ENCODE measurements at places on chromosomes 13 and 19.

- peak; percentile 68 for DNase-seq
Measured at GRCh38 chr19:55005684-55006488, 32.2 kb downstream of the GP6 start.

GRCh38 chr19:54204767-54205468 is 4.3 kb downstream of the RPS9 start:
- DNase-seq = no peak

DNA sequence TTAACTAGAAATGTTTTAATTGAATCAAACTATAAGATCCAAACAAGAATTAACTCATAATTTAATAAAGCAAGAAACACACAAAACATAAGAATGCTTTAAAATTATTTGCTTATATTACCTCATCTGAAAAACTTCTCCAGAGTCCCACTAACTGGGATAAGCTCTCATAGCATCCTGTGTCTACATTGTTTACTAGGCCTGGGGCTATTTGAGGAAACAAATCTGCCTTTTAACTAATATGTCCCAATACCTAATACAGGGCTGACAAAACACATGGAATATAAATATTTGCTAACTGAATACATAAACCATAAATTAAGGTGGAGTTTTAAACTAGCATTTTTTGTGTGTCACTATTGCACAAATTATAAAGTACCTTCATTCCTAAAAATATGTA is 1399.8 kb upstream of the SLC10A2 start:
- no peak for DNase-seq

DNA sequence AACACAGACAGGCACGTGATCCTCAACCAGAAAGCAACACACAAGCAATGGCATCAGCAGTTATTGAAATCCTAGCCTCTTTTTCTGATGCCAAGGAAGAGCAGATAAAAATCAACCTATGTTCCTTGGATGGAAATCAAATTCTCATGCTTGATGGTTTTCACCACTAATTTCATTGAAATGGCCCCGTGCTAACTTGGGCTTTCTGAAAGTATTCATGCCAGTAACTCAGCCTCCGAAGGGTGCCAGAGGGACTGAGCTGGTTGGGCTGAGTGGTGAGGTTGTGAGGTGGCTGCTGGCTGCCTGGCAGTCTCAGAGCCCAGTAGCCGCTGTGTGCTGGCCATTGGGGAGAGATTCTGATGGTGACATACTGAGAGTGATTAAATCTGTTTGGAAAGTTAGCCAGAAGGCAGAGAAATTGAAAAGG is 309.3 kb downstream of the DCT start:
- DNase-seq = no peak

DNA sequence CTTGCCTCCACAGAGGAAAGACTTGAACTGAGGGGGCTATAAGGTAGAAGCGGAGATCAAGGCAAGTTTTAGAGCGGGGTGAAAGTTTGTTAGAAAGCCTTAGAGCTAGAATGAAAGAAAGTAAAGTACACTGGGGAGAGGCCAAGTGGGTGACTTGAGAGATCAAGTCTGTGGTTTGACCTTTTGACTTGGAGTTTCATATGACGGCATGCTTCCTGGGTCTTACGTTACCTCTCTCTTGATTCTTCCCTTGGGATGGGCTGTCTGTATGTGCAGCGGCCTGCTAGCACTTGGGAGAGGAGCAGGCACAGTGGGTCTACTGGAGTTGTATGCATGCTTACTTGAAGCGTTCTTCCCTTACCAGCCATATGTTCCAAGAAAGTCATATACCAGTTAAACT is 1768.5 kb downstream of the PCDH9 start:
- no peak for DNase-seq

- no peak for DNase-seq
Measured at GRCh38 chr13:51396352-51396751, 56.5 kb downstream of the INTS6 start.

DNA sequence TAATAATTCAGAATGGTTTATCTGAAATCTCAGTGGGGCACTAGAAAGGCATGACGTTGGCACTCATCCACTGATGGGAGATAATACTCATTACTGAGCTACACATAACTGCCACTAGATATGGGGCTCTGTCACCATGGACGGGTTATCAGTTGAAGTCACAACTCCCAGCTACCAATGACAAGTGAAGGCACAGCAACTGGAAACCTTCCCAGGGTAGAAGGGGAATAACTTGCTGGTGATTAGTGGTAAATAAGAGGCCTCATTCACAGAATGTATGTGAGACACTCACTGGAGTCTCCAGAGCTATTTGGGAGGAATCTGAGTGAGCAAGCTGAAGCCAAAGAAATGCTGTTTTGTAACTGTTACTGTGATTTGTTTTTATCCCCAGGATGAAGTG is 249.6 kb downstream of the ENOX1 start:
- no peak for DNase-seq

DNA sequence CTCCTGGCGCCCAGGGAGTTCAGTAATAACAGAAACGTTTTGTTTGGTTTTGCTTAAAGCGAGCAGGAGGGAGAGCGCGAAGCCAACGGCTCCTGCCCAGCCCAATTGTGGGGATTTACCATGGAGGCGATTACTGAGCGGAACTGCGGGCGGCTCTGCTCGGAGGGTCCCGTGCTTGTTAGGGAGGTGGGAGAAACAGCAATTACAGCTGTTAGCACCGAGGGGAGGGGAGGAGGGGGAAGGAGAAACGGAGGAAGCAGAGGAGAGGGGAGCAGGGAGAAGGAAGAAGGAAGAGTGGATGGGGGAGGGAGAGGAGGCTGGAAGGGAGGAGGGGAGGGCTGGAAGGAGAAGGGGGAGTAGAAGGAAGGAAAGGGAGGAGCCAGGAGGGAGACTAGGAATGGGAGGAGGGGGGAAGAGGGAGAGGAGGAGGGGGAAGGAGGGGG is 7.7 kb upstream of the ONECUT3 start:
- DNase-seq = no peak

DNA sequence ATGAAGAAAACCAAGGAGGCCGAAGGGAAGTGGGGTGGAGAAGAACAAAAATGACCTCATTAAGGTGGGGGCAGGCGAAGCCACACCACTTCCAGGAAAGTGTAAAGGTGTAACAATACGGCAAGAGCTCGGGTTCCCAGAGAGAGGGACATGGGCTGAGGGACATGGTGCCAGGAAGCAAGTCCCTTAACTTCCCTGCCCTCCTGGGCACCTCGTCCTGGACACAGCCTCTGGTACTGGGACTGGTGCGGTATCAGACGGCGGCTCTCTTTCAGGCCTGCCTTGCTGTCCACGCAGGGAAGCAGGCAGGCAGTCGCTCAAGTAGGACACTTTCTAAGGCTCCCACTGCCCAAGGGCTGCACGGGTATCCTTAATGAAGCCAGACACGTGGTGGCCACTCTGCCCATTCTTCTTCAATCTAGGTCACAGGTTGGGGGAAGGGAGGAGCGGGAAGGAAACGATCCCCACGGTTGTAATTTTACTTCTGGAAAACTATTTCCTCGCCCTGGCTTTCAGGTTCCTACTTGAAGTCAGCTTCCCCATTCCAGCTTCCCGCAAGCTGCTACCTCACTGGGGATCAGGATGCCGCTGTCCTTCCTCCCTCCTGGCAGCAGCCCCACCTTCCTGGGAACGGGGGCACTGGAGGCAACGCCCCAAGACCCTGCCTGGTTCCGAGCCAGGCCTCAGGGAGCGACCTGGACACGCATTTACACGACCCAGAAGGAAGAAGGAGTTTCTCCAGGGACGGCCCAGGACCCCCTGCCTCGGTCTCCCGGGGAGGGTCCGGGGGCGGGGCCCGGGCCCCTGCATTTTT is 1.2 kb downstream of the AP3D1 start:
- peak; percentile 64 for DNase-seq

- no peak for DNase-seq
Measured at GRCh38 chr19:46629546-46630025, 4.7 kb upstream of the PTGIR start.

DNA sequence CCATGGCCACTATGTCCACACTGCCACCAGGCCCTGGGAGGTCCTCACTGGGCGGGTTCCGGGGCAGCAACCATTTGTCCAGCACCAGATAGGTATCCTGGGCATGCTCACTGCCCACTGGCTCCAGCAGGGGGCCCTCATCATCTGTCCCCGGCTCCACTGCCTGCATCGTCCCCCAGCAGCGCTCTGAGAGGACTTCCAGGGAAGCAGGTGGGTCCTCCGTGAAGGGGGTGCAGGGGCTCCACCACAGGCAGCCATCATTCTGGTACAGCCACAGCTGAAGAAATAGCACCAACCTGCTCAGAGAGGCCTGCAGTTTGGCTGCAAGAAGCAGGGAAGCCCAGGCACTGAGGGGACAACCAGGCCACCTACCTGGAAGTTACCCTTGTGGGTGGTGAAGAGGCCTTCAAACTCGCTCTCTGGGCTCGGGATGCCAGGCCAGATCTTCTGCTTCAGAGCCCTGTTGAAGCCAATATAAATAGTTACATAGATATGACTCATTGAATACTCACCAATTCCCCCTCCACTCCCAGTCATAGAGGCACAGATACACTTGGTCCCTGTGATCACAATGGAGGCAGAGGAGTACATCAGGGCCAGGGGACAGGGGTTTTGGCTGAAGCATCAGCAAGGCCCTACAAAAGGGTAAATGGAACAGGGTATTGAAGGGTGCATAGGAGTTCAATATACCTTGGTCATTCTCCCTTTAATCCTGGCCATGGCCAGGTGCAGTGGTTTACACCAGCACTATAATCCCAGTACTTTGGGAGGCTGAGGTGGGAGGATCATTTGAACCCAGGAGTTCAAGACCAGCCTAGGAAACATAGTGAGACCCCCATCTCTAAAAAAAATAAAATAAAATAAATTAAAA is 4.1 kb downstream of the SWSAP1 start:
- DNase-seq = peak; percentile 75

- DNase-seq = no peak
Measured at GRCh38 chr13:91375116-91375729, 23.2 kb upstream of the GPC5 start.

DNA sequence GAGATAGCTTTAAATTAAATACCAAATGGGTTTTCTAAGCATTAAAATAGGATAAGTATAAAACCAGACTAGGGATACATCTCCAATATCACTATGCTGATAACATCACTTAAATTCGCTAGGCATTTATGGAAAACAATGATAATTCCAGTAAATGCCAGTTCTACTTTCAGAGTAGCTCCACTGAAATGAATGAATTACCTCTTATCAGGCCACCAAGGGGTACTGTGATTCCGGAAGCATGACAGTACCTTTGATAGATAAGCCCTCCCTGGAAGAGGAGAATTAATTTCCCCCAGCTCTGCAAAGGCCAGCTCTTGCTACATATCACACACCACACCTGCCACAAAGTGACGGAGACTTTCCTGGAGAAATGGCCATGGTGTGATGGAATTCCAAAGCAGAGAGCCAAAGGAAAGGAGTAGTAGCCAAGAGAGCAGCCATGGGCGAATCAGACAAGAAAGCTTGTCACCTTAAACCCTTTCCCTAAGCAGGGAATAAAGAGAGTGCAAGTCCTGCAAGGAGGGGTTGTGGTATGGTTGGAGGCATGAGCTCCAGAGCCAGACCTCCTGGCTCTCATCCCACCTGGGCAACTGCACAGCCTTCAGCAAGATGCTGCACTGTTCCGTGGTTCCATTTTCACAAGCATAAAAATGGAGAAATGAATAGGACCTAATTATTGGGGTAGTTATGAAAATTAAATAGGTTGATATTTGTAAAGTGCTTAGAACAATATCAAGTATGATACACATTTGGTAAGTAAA is 423.1 kb downstream of the FGF14 start:
- no peak for DNase-seq

DNA sequence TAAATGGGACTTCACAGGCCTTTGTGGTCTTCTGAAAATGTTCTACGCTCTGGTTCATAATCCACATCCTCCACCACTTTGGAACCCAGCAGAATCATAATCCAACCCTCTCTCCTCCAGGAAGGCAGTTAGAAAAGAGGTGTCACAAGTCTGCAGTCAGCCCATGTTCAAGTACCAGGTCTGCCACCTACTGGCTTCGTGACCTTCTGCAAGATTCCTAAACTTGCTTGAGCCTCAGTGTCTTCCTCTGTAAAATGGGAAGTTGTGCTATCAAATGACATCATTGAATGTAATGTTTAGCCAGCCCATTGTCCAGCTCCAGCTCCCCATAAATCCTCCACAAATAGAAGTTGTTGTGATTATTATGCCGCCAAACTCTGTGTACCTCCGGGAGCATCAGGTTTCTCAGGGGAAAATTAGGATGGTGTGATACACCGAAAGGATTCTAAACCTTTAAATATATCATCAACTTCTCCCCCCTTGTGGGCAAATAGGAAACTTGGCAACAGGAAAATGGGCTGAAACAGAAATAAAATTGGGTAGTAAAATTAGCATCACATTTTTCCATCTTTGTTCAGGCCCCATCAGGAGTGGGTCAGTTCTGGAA is 109.7 kb downstream of the NUFIP1 start:
- DNase-seq = no peak

DNA sequence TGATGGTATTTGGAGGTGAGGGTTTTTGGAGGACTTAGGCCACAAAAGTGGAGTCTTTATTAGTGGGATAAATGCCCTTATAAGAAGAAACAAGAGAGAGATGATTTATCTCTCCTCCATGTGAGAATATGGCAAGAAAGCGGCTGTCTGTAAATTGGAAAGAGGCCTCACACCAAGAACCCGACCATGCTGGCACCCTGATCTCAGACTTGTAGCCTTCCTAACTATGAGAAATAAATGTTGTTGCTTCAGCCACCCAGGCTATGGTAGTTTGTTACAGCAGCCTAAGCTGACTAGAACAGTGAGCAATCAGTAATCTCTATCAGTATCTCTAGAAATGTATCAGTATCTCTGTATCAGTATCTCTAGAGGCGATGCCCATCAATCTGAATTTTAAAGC is 287.1 kb downstream of the OXGR1 start:
- no peak for DNase-seq

DNA sequence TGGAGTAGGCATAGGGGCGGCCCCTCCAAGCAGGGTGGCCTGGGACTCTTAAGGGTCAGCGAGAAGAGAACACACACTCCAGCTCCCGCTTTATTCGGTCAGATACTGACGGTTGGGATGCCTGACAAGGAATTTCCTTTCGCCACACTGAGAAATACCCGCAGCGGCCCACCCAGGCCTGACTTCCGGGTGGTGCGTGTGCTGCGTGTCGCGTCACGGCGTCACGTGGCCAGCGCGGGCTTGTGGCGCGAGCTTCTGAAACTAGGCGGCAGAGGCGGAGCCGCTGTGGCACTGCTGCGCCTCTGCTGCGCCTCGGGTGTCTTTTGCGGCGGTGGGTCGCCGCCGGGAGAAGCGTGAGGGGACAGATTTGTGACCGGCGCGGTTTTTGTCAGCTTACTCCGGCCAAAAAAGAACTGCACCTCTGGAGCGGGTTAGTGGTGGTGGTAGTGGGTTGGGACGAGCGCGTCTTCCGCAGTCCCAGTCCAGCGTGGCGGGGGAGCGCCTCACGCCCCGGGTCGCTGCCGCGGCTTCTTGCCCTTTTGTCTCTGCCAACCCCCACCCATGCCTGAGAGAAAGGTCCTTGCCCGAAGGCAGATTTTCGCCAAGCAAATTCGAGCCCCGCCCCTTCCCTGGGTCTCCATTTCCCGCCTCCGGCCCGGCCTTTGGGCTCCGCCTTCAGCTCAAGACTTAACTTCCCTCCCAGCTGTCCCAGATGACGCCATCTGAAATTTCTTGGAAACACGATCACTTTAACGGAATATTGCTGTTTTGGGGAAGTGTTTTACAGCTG is at the start of the genes BRCA2 and ZAR1L:
Gene BRCA2, plus strand, starts transcription at position 271 of the 790 bp plus-strand sequence. CDS start 953 bp downstream, outside the sequence.
Gene ZAR1L, minus strand, starts transcription at position 126 of the 790 bp plus-strand sequence. CDS start 3,438 bp downstream, outside the sequence.
- DNase-seq = peak; percentile 95

Data from testis (tissue), 5 donors.